ENCODE measurements at places on chromosomes 3 and 15. TPM values are rescaled to one million over a fixed set of nuclear protein-coding genes. Genes with fewer than 3 reads are reported as not detected.
A peak's percentile ranks its signal among the peaks of the same experiment; 100 is the strongest.

- DNase-seq = no peak
Measured at GRCh38 chr15:36898536-36899126, 201.7 kb downstream of the MEIS2 start.

DNA sequence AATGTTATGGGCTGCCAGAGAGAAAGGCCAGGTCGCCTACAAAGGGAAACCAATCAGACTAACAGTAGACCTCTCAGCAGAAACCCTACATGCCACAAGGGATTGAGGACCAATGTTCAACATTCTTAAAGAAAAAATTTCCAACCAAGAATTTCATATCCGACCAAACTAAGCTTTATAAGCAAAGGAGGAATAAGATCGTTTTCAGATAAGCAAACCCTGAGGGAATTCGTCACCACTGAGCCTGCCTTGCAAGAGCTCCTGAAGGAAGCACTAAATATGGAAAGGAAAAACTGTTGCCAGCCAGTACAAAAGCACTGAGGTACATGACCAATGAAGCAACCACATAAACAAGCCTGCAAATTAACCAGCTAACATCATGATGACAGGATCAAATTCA, 33.1 kb downstream of the PYGO1 start:
- DNase-seq = no peak

DNA sequence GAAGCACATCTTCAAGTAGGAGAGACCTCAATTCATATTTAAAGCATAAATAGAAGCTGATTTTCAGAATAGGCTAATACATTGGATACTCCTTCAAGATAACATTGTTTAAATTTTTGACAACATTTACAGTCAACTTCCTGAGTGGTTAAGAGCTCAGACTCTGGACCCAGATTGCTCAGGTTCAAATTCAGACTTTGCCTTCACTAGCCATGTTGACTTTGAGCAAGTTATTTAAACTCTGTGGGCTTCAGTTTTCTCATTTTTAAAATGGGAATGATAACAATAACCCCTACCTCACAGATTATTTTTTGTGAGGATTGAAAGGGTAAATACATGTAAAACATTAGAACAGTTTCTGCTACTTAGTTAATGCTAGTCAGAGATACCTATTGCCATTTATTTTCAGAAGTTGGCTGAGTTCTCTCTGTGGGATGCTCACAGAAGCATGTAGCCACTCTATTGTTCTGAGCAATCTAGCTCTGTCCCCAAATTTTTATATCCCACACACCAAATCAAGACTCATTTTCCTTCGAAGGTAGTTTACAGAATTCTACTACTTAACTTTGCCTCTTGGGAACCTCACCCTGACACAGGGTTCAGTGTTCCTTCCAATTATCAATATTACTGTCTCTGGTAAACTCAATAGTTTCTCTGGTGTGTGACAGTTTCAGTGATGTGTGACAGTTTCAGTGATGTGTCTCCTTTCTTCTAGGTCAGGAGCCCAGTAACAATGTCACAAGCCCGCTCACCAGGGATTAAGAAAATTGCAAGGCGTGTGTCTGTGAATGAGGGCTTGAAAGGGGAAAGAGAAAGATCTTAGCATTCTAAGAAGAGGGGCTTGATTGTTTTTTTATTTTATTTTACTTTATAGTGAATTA, 79.4 kb upstream of the OSTN start:
- DNase-seq = no peak

GRCh38 chr3:123080864-123081562, 14.2 kb downstream of the PDIA5 start:
- DNase-seq = no peak

GRCh38 chr15:60396560-60396957, 1.2 kb downstream of the ANXA2 start:
- DNase-seq = no peak

- no peak for DNase-seq
Measured at GRCh38 chr3:53074366-53074696, 28.5 kb upstream of the SFMBT1 start.

- DNase-seq = peak; percentile 58
Measured at GRCh38 chr3:15326037-15326436, 6.3 kb downstream of the SH3BP5 start.

DNA sequence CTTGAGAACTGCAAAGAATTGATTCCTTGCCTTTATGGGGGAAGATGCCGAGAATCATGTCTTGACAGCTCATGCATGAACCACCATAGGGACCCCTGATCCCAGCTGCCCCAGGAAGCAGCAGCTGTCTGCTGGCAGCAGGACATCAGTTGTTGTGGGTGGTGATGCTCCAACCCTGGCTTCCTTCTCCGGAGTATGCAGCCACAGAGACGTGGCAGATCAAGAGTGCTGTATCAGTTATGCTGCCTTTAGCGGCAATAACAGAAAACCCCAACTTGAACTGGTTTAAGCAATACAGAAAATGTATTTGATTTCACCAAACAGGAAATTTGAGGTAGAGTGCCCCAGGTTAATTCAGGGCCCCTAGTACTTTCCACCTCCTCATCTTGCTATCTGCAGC, 92.2 kb upstream of the TNFAIP8L3 start:
- DNase-seq = no peak

DNA sequence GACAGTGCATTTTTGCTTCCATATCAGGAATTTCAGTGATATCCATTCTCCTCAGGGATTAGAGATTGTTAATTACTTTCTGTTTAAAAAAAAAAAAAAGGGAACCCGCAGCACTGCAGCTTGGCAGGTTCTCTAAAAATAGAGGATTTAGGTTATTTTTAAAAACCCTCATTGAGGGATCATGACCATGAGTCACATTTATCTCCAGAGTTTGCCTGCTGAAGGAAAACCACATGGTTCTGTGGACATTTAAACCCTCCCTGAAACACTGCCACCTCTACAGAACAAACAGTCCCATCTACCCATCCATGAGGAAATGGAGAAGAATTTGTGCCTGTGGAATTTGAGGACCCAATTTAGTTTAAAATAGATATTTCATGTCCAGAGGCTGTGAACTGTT, 66.2 kb upstream of the UBE2E1 start:
- no peak for DNase-seq

- no peak for DNase-seq
Measured at GRCh38 chr3:188706176-188706575, 465.6 kb upstream of the TPRG1 start.

- DNase-seq = no peak
Measured at GRCh38 chr15:60752973-60753720, 274.2 kb upstream of the ICE2 start.

- DNase-seq = no peak
Measured at GRCh38 chr15:70723927-70724326, 39.4 kb downstream of the UACA start.

GRCh38 chr3:181326637-181327223, 337.2 kb upstream of the DNAJC19 start:
- peak; percentile 5 for DNase-seq

Gene LRRN1
- total RNA-seq = 13.3 TPM

Gene CPN2
- not detected for total RNA-seq
